ENCODE measurements at places on chromosomes 6 and 20.
A peak's percentile ranks its signal among the peaks of the same experiment; 100 is the strongest.

- no peak for DNase-seq
These were observed 53.1 kb upstream of the TMEM170B start for GRCh38 chr6:11484441-11484840.

GRCh38 chr6:13398421-13398994 lies 70.2 kb upstream of the TBC1D7 start:
- no peak for DNase-seq

DNA sequence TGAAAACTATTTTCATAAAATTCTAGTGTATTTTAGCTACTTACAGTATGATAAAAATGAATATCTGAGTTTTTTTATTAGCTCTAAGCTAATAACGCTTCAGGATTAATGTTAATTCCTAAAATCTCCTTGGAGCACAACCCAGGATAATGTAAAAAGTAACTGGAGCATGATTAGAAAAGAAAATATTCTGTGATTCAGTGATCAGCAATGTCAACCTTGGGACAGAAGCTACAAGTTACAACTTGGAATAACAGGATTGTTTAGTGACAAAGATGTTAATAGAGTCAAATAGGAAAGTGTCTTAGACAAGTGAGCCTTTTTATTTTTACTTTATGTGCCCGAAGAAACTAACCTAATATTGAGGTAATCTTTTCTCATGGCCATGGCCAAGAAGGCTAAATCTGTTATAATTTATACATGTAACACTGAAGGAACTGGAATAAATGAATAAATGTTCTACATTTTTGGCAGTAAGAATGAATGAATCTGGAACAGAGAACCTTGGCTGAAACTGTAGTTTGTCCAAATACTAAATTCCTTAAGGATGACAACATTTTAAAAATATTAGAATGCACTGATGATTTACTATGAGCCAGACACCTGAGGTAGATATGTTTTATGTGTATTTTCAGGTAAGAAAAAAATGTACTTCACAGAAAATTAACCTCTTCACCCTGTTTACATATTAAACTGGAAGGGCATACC lies 994.0 kb downstream of the GRIK2 start:
- DNase-seq: no peak

DNA sequence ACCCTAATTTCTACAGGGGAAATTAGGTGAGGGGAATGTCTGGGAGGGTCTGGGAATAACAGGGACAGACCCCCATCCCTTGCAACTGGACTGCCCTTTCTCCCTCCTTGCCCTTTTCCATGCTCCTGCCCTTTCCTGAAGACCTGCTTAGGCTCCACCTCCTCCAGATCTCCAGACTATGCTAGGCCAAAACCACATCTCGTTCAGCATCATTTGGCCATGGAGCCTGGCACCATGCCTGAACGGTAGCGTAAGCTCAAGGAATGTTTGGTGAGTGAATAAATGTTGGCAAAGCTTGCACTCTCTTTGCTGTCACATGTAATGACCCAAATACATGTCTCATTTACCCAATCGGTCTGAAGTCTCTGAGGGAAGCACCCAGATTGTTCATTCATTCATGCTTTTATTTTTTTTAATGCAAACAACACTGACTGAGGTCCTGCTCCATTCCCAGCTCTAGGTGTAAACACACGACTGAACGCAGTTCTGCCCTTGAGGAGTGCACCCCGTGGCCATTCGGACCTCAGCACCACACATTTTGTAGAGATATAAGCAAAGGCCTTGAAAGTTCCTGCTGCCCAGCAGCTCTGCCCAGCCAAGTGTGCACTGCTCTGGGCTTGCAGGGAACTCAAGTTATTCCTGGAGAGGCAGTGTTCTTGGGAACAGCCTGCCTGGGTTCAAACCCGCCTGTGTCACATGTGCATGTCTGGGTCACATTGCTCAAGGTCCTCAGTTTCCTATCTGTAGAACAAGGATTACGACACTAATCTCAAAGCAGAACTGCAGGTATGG lies 1.1 kb upstream of the GRM4 start:
- no peak for DNase-seq

DNA sequence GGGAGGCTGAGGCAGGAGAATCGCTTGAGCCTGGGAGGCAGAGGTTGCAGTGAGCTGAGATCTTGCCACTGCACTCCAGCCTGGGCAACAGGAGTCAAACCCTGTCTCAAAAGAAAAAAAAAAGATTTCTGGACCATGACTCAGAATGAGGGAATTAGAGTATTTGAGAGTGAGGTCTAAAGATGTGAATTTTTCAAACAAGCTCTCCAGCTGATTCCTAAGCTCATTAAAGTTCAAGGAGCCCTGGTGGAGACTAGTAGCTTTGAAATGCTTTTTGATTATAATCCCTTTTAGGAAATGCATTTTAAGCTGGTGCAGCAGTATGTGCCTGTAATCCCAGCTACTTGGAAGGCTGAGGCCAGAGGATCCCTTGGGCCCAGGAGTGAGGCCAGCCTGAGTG lies 21.8 kb upstream of the SRF start:
- no peak for DNase-seq

- DNase-seq: no peak
These were observed 177.0 kb upstream of the PRDM1 start for GRCh38 chr6:105909106-105909505.

- no peak for DNase-seq
These were observed 5.1 kb upstream of the BPI start for GRCh38 chr20:38298768-38299288.

GRCh38 chr6:85134172-85134571 lies 315.7 kb upstream of the NT5E start:
- no peak for DNase-seq

DNA sequence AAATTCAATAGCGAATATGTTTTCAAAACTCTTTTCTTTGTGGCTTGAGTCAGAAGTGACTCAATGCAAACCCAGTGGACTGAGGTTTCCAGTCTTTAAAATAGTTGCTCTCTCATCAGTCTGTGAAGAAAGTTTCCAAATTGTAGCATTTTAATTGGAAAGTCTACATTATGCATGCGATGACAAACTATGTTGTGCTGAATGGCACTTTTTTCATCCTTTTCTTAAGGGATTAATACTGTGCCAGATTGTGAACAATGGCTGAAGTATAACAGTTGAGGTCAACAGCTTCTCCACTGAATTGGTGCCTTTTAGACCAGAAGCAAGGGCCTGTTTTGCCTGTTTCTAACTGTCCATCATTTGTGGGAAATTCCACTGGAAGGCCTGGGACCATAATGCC lies 377.1 kb downstream of the BTBD9 start:
- no peak for DNase-seq

GRCh38 chr6:44273617-44274016 lies 3.4 kb downstream of the TMEM151B start:
- no peak for DNase-seq

DNA sequence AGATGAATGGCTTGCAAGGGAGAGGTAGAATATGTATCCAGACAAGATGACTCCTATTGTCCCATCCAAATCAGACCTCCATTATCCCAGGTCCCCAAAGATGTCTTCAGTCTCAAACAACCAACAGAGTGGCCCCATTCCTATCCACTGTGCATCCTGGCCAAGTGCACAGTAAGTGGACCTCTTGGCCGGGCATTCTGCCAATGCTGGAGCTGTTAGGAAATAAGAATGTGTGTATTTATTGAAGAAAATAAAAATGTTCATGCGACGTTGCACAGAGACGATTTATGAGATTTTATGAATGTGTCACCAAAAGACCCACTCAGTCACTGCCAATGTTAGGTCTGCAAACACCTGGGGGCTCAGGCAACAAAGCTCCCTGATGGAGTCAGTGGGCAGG lies 196.0 kb downstream of the MAFB start:
- no peak for DNase-seq

DNA sequence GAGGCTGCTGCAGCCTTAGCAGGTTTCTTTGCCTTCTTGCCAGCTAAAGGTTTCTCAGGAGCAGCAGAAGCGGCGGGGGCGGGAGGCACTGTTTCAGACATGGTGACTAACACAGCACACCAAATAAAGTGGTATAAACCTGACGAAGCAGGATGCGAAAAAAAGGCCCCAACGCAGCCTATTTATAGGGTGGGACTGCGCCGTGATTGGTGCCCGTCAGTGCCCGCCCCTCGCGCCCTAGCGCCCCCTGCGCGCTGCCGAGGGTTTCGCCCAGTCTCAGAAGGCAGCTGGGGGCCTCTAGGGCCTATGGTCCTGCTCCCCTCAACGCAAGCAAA lies 55.0 kb downstream of the TRIM38 start:
- peak; percentile 89 for DNase-seq

DNA sequence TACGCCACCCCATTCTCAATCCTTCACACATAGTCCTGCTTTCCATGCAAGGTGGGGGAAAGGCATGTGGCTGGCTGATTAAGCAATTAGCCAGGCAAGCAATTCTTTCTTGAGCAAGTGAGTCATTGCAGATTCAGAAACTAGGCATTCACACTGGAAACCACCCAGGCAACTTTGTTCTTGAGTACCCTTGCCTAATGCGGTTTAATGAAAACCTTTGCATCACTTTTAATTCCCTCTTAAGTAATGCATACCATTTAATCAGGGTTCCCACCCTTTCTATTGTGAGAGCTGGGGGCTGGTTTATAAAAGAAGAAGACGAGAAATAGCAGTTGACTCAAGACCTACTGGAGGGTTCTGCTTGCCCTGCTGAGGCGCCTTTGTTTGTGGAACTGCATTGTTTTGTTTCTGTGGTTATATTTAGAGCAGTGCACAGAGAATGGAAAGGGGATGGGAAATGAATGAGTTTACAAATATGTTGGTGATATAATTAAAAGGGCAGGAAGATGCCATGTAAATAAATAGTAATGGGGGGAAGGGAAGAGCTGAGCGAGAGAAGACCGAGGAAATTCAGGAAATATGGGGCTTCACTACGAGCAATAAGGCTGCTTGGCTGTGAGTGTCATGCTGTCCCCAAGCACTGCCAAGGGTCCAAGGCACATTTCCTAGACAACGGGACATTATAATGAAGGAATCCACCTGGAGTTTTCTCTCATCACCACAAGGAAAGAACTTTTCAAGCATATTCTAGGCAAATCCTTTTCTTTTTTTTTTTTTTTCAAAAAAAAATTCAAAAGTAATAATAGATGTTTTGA lies 48.8 kb upstream of the TSHZ2 start:
- no peak for DNase-seq
